Upper lobe of right lung (tissue), 1 donor: ENCODE measurements at places on chromosomes 5 and 9. TPM values are rescaled to one million over a fixed set of nuclear protein-coding genes. Genes with fewer than 3 reads are reported as not detected.

- no peak for DNase-seq
Observed at GRCh38 chr5:43515678-43516048, 715 bp upstream of the C5orf34 start.

DNA sequence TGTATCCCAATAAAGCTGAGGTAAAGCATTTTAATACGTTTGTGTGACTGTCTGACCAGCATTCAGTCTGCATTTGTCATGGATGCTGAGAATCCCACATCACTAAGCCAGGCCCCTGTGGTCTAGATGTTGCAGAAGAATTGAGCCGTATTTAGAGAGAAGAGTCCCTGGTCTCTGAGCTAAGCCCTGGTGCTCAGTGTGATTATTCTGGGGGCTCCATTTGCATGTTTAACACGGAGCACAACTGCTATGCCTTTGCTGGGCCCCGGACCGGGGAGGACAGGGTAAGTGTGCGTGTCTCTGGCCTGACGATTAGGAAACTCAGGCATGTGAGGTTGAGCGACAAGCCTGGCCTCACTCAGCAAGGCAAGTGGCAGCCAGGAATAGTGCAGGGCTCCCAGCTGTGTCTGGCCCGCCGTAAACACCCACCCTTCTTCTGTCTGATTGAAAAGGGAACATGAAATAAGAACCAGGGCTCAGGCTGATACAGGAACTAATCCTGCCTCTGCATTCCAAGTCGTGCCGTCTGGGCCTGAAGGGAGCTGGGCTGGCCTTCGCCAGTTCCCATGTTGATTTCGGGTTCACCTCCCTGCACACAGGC is 22.3 kb downstream of the FAM78A start:
- no peak for DNase-seq

DNA sequence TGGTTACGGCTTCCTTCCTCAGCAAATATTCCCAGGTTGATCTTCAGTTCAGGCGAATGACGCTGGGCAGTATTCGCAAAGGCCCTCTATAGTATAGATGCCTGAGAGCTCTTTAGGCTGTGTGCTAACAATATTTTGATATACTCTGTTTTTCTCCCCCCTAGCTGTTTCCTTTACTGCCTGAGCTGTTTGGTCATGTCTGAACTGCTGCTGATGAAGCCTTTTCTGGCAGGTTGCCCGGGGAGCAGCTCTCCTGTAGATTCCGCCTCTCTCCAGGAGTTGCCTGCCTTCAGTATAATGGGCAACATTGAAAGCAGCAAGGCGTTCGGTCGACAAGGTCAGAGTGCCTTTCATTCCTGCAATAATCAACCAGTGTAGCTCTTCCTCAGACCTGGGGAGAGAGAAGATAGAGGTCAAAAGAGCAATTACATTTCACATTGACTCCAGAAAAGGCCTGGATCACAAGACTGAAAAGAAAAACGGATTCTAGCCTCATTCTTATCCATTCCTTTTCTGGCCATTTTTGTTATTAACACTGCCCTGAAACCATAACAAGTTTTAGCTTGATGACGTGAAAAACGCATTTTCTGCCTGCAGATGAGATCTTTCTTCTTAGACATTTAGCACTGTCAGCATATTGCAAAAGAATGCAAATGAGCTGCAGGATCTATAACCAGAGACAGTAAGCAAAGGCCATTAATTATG is 60.1 kb upstream of the ZNF608 start:
- DNase-seq, result peak; percentile 81

- no peak for DNase-seq
Observed at GRCh38 chr5:136080113-136080482, 51.3 kb downstream of the TGFBI start.

DNA sequence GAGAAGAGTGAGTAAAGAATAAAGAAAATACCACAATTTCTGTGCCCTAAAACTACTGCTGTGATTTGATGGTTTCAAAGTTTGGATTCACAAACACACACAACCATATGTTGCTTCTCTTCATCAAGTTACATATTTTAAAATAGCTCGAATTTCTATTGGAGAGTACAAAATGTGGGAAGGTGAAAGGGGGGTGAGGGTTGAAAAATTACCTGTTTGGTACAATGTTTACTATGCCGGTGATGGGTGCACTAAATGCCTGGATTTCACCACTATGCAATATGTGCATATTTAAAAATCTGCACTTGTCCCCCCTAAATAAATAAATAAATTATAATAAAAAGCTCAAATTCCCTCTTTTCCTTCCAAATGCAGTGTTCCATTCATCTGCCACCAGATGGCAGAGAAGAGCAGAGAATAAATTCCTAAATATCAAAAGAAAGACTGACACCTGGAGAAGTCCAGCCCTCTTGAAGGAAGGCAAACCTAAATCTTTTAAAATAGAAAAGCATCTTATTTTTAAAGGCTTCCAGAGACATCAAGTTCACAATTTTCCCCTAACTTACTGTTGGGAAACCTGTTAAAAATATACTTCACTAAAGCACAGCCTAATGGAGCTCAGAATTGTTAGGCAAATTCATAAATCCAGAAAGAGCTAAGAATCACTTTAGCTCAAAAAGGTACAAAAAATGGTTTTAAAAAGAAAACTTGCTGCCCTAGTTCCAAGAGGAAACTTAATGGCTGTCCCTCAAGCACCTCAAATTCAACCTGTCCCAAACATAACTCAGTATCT is 24.8 kb upstream of the HNRNPA0 start:
- no peak for DNase-seq

- no peak for DNase-seq
Observed at GRCh38 chr5:116766470-116766947, 191.9 kb upstream of the SEMA6A start.

GRCh38 chr9:115415450-115415849 is 297.5 kb upstream of the TNC start:
- no peak for DNase-seq

ACOT12 gene
- total RNA-seq, result not detected

CARTPT gene
- total RNA-seq, result not detected

CLIC3 gene
- total RNA-seq, result 80.7 TPM
